IMR-90 (cell line): ENCODE measurements at places on chromosomes 3 and 15.

DNA sequence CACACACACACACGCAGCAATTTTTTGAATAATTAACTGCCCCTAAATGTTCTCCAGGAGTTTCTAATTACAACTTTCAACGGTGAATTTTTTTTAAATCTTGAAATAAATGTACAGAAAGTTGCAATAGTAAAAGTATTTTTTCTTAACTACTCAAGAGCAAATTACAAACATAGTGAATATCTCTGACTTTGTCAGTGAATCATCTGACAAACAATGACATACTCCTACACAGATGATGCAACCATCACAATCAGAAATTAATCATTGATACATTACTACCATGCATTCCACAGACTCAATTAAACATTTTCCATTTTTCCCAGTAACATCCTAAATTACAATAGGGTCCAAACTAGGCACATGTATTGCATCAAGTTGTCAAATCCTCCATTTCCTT is 597.3 kb downstream of the NAALADL2 start:
- H3K27me3 ChIP-seq, result no peaks in the 10 kb centered on the region
- DNase-seq, result peak; percentile 50
- no peaks in the 10 kb centered on the region for H3K36me3 ChIP-seq

- no peaks in the 10 kb centered on the region for H3K27me3 ChIP-seq
- no peak overlapping the region for H3K4me3 ChIP-seq
- H3K36me3 ChIP-seq, result no peaks in the 10 kb centered on the region
- no peak for DNase-seq
Measured at GRCh38 chr3:152713989-152714388, 120.9 kb upstream of the P2RY1 start.

DNA sequence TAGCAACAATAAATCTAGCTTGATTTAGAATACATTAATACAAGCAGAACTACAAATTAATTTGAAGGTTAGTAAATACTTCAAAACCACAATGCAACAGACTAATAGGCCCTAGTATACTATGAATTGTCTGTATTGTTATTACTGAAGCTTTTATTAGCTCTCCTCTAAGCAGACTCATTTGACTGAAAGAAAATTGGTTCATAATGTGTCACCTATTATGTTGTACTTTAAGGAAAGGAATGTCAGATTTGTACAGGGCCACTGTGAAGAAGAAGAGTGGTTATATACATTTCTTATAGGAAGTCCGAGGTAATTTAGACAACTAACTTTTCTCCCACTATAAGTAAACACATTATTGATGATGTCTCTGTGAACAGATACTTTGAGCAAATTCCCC is 954.5 kb downstream of the ZPLD1 start:
- no peak overlapping the region for H3K27ac ChIP-seq
- DNase-seq, result no peak
- H3K36me3 ChIP-seq, result no peaks in the 10 kb centered on the region

DNA sequence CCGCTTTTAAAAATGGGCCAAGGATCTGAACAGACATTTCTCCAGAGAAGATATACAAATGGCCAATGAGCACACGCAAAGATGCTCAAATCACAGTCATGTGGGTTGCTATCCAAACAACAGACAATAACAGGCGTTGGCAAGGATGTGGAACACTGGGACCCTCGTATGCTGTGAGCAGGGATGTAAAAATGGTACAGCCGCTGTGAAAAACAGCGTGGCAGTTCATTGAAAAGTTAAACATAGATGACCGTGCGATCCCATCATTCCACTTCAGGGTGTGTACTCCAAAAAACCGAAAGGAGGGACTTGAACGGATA is 6.7 kb upstream of the LRRC15 start:
- H3K36me3 ChIP-seq, result no peaks in the 10 kb centered on the region
- H3K4me1 ChIP-seq, result no peaks in the 10 kb centered on the region
- DNase-seq, result no peak

DNA sequence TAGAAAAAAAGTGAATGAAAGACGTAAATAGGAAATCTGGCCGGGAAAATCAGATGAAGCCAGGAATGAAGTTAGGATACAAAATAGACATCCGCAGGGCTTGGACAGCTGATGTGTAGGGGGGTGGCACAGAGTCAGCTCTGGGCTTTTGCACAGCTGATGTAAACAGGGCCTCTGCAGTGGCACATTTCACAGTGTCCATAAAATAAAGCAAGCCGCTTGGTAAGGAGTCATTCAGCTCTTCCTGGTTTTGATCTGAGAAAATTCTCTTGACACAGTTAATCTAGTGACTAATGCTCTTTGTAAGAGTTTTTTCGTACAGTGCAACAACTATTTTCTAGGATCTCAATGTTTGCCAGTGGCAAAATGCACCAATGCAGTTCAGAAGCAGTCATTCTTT is 153.3 kb downstream of the USP13 start:
- no peak overlapping the region for H3K27ac ChIP-seq
- no peaks in the 10 kb centered on the region for H3K27me3 ChIP-seq
- peaks cover 6% of the 10 kb centered on the region for H3K4me1 ChIP-seq
- H3K4me3 ChIP-seq, result no peak overlapping the region
- H3K36me3 ChIP-seq, result no peaks in the 10 kb centered on the region

DNA sequence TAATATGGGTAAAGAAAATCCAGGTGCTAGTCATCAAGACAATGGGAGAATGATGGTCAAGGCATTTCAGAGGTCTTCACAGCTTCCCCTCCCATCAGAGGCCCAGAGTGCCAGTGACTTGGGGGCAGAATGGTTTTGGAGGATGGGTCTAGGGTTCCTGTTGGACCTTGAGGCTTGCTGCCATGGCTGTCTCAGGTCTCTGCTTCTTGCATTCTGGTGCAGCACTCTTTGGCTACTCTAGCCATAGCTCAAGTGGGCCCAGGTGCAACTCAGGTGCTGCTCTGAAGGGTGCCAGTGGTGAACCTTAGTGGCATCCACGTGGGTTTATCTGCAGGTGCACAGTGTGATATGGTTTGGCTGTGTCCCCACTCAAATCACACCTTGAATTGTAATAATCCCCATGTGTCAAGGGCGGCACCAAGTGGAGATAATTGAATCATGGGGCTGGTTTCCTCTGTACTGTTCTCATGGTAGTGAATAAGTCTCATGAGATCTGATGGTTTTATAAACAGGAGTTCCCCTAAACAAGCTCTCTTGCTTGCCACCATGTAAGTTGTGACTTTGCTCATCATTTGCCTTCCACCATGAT is 48.5 kb upstream of the PEX5L start:
- no peak overlapping the region for H3K4me3 ChIP-seq
- H3K4me1 ChIP-seq, result no peaks in the 10 kb centered on the region
- no peaks in the 10 kb centered on the region for H3K36me3 ChIP-seq
- no peak for DNase-seq
- H3K27me3 ChIP-seq, result no peaks in the 10 kb centered on the region
- no peak overlapping the region for H3K27ac ChIP-seq

- H3K27me3 ChIP-seq, result no peaks in the 10 kb centered on the region
- H3K4me1 ChIP-seq, result no peaks in the 10 kb centered on the region; the same call in 1 of the 2 replicates
- no peak for DNase-seq
- H3K4me3 ChIP-seq, result no peak overlapping the region
- no peak overlapping the region for H3K27ac ChIP-seq
Measured at GRCh38 chr3:188697127-188697526, 474.6 kb upstream of the TPRG1 start.

GRCh38 chr3:134485075-134485717 is 589 bp downstream of the ANAPC13 start:
- H3K4me3 ChIP-seq, result peak overlapping the region; percentile 54
- H3K27ac ChIP-seq, result peak overlapping the region; percentile 93
- peaks cover 8% of the 10 kb centered on the region for H3K36me3 ChIP-seq
